Adipocyte (in vitro differentiated cells): ENCODE measurements at places on chromosomes 2 and 18.

DNA sequence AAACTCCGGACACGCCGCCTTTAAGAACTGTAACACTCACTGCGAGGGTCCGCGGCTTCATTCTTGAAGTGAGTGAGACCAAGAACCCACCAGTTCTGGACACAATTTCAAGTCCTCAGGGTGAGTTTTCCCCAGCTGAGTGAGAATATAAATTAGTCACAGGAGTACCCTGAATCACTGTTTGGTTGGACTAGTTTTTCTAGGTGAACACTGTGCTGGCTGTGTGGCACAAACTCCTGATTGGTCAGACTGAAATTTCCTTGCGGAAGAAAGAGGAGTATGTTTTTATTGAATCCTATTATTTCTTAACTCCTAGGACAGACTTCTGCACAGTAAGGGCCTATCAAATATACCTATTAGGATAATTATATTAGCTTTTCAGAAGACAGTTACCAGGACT, 288.1 kb upstream of the UBE2E3 start:
- DNase-seq: no peak

GRCh38 chr2:67213677-67214402, 183.3 kb upstream of the ETAA1 start:
- DNase-seq: no peak

GRCh38 chr18:46738491-46738890, 18.4 kb downstream of the ST8SIA5 start:
- no peak for DNase-seq

- no peak for DNase-seq
Measured at GRCh38 chr2:158998551-158999248, 30.3 kb downstream of the TANC1 start.

DNA sequence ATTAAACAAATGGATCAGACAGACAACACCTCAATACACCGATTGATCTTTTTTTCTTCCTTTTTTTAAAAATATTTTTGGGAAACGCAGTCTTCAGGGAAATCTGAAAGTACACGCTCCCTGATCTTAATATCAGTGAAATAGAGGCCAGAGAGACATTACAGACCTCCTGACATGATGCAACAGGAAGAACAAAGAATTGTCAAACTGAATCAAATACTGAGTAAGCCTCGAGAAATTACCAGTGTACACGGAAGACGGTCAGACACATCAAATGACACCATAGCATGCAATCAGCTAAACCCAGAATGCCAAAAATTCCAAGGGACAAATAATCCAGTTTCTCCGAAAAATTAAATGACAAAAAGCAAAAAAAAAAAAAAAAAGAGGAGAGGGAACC, 80.2 kb upstream of the NFU1 start:
- DNase-seq: no peak

- DNase-seq: peak; percentile 29
Measured at GRCh38 chr2:55112229-55113031, 62.2 kb upstream of the RTN4 start.

DNA sequence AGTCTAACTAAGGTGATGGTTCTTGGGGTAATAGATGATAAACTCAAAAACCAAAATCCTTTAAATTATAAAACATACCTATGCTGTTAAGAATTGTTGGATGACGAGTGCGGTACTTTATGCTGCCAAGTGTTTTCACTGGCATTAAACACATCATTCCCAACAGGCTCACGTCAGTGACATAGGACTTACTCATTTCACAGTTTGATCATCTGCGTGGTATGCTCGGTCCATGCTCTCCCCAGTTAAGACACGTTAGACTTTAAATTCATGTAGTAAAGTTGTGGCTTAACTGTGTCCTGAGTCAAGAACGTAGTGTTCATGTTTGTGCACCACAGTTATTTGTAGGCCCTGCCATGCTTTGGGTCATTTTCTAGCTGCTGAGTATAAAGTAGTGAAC, 125.6 kb upstream of the MYT1L start:
- no peak for DNase-seq
